NCI-H1417 treated with DMSO at 0.1 percent for 48 hours (cell line): ENCODE measurements at places on chromosomes 4 and X.
A peak's percentile ranks its signal among the peaks of the same experiment; 100 is the strongest.

DNA sequence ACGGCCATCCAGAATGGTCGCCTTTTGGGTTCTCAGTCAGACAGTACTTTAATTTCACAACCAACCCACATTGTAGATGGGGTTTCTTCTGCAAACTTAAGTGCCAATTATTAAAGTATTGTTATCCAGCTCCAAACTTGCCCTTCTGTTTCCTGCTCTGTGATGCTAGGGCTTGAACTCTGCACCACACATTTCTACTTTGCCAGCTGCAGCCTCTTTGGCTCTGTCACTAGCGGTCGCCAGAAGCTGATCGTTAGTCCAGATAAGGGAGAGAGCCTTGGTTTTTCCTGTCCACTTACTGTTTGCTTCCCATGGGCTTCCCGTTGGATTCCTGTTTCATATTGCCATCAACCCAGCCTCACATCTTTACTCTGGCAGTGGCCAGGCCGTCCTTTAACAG, 196.6 kb downstream of the ASB9 start:
- DNase-seq: no peak

DNA sequence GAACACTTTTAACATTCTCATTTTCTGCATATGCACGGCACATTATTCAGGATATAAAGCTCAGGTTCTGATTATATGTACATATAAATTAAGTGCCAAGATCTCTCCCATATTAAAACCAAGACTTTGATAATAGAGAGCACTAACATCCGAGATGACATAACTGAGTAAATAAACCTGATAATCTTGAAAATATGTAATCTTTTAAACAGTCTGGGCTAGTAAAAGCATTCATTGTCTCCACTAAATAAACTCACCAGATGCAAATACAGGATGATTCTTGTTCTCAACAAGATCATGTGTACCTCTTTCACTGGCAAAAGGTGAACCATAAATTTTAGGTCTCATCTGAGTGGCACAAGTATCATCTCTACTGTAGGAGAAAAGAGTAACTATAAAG, 942.2 kb downstream of the TRAM1L1 start:
- no peak for DNase-seq

GRCh38 chr4:10101671-10102473, 14.7 kb downstream of the WDR1 start:
- DNase-seq: no peak

DNA sequence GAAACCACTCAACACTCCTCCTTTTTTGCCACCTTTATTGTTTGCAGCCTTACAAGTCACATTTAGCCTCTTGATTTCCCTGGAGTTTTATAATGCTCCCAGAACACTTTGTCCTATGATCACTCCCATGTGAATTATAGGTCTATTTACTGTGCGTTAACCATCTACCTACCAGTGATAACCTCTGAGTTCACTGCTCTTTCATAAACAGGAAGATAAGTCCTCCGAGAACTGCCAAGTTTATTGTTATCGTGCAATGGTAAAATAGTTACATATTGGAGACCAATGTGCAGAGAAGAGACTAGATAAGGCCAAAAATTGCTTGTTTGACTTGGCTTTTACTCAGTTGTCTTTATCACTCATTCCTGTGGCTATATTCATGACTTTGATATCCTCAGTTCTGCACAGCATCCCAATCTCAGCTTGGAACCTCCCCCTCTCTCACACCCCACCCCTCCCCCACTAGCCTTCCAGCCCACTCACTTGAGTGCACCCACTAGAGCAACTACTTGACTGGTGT, 12.9 kb upstream of the NUDT9 start:
- no peak for DNase-seq

DNA sequence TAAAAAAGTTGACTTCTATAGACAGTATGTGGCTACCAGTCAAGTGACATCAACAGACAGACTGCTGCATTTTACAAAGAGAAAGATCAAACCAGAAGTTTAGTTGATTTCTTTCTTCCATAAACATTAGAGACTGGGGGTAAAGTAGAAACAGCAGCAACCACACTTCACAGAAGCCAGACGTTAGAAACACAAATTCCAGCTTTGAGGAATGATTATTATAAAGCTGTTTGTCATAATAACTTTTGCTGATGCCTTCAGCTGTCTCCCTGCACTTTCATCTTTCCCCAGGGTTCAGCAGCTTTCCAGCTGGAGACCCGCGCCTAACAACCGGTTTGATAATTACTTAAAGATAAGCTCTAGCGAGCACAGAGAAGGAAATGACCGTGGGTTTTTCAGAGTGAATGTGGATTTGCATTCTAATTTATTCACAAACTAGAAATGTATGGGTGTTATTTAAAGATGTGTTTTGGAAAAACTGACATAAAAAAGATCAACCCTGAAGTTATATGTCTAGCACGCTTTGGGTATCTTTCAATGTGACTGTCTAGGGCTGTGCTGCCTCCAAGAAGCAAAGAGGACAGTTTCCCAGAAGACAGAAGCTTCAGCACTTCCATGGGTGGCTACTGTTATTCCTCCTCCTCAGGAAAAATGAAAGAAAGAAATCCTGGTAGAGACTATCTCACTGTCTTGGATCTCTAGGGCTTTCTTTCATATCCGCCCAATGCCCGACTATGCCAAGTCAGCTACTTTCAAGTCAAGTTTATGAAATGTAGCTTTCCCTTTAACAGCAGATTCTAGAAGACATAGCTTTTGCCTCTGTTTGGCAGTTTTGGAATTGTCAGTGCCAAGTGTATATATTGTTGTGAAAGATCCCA, 15.0 kb upstream of the ENAM start:
- DNase-seq: no peak

GRCh38 chr4:173821036-173821435, 291.0 kb upstream of the HAND2 start:
- no peak for DNase-seq

GRCh38 chrX:120768254-120768653, 107.4 kb downstream of the CT47B1 start:
- DNase-seq: no peak

DNA sequence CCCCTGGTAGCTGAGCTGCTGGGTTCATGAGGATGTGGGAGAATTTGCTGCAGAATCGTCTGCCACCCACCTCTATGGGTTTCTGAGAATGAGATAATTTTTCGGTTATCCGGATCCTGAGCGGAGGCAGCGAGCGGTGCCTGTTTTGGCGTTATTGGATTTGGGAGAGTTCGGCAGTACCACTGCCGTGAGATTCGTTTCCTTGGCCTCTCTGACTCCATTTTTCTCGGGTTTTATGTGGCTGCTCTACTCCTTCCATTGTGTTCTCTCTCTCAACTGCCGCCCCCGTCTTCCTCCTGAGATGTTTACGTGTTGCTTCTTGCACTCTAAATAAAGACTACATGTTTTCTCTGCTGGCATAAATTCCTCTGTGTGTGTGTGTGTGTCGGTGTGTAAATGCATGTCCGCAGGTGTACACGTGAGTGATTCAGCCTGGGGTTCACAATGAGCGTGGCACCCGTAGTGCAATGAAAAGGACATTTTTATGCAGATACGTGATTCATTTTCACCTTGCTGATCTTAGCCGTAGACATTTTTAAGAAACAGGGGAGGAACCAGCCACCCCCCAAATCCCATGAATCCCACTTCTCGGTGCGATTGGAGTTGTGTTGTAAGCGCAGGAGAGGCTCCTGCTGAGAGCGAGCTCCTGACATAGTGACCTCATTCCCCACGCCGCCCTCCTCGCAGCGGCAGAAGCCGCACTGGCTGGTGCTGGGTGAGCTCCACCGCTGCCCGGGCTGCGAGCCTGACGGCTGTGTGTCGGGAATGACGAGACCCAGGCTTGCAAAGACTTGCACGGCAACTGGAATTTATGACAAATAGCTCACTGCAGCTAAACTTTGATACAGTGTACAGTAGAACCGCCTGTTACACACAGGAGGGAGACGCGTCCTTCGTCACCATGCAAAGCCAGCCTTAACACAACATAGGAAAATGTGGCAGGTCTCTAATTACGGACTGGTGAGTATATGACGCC, 82.2 kb downstream of the STOX2 start:
- no peak for DNase-seq

GRCh38 chr4:113682730-113683537, 78.6 kb downstream of the CAMK2D start:
- DNase-seq: no peak

DNA sequence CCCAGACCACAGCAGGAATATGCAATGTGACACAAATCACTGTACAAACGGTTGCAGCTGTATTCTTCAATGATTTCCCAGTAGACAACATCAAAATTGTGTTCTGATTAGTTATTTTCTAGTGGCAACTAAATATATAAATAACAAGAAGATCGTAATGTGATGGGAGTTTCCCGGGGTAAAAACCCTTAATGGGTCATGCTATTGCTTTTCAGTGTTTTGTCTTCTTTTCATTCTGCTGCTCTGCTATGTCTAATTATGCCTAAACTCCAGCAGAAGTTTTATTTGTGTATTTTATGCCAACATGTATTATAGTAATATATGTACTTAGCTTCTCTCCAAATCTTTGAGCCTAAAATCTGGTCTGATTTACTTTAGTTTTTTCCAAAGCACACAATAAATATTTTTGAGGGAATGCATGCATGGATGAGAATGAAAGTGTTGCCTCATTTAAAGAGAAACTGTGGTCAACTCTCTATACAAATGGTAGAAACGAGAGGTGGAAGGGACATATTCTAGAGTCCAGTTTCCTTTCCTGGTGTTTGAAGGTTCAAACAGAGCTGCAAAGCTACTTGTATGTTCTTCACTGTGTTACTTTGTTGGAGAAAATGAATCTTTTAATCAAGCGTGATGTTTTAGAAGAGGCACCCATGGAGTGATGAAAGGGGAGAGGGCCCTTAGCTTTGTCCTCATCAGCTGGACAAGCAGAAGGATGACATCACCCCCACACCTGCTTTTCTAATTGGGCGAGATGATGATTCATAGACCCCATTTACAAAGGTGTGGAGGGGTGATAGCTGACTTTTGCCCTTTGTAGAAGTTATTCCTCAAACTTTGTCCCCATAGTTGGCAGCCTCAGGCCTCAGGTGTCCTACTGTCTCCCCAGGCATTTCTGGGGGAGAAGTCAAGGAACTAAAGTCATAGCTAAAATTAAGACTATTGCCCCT, 129.7 kb downstream of the FRAS1 start:
- DNase-seq: no peak

- DNase-seq: no peak
These were observed 383.9 kb downstream of the PCDH7 start for GRCh38 chr4:31104043-31104442.

DNA sequence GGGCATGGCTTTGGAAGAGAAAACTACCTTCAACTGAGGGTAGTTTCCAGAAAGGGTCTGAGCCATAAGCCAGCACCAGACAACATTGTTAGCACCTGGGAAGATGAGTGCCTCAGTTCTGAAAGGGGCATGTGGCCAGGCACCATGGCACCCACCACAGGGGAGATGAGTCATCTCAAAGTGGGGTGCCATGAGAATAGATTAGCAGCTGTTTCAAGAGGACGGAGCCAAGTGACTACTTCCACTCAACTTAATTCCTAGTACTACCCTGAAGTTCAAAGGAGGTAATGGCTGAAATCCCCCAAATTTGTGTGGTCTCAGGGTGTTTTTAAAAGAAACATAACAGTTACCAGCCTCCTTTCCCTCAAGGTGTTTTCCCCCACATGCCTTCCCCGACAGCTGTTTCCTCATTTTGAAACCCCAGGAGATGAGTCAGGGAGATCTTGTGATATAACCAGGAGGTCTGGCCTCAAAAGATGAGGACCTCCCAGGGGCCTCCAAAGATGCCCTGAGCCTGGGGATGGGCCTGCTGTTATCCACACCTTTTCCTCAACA, 27.8 kb upstream of the FTHL17 start:
- no peak for DNase-seq

DNA sequence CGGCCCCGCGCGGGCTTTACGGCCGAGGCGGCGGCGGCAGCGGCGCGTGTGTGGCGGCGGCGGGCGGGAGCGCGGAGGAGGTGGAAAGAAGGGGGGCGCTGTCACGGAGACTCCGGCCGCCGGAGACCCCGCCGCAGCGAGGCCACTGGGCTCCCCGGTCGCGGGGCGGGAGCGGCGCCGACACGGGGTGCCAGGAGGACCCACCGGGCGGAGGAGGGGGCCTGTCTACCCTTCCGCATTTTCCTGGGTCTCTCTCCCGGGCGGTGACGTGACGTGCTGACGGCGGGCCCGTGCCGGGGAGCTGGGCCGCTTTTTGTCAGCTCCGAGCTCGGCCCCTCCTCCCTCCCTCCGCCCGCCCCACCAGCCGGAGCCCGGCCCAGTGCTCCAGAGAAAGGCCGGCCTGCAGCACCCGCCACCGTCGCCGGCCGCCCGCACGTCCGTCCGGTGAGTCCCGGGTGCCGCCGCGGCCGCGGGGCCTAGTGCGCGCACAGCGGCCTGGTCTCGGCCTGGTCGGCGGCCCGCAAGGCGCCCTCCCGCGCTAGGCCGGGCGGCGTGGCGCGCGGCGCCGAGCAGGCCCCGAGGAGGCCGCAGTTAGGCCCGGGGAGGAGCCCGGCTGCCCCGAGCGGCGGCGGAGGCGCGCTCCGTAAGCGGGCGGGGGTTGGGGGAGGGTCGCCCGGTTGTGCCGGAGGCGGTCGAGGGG, at the start of gene ZFX:
TSS of gene ZFX (plus strand) at position 379 of the 700 bp plus-strand sequence. CDS start 23,014 bp downstream, outside the sequence.
- no peak for DNase-seq

DNA sequence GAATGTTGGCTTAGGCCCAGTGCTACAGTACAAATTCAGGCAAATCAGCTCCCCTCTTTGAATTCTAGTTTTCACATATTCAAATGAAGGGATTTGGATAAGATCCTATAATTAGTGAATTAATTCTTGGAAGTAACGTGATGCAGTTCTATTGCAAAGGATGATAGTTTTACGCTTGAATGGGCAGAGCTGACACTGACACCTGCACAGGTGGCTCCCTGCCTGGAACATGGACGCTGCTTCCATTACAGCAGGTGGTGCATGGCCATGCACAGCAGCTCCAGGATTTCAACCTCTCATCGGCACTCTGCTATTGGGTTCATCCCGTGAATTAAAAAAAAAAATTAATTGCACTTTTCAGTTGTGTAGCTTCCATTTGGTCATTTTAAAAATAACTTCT, 28.4 kb upstream of the RPS6KA6 start:
- peak; percentile 25 for DNase-seq

GRCh38 chr4:183356173-183356830, 34.1 kb upstream of the CLDN24 start:
- DNase-seq: no peak

DNA sequence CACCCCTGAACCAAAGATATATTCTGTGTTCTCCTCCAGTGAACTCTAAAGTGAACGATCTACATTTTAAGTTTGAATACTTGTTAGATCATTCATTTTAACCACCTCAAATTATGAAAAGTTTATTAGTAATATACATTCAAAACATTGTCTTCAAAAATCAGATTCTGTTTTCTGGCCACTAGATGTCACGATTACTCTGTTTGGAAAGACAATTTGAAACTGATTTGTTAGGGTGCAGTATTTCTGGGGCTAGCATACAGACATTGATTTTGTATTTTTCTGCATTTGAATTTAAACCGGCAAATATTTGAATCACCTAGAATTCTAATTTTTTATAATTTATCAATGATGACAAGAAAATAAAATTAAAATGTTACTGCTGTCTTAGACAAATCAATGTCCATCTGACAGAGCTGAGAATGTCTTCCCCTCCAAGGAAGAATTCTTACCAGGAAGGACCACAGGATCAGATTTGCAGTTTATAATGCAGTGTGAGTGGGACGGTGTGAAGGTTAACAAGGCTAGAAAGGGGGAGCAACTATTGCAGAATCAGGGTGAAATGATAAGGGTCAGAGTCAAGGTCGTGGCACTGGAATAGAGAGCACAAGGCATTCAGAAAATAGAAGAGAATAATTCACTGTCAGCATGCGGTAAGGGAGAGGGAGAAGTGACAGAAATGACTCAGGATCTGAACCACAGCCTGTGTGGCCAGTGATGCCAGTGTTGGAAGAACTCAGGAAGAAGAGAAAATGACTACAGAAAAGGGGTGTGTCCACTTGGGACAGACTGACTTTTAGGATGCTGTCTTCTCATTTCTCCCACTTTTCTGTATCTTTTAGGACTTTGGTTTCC, 91.6 kb downstream of the ANXA10 start:
- no peak for DNase-seq
